Midbrain (tissue), 1 donor: ENCODE measurements at places on chromosomes 5 and 9.

DNA sequence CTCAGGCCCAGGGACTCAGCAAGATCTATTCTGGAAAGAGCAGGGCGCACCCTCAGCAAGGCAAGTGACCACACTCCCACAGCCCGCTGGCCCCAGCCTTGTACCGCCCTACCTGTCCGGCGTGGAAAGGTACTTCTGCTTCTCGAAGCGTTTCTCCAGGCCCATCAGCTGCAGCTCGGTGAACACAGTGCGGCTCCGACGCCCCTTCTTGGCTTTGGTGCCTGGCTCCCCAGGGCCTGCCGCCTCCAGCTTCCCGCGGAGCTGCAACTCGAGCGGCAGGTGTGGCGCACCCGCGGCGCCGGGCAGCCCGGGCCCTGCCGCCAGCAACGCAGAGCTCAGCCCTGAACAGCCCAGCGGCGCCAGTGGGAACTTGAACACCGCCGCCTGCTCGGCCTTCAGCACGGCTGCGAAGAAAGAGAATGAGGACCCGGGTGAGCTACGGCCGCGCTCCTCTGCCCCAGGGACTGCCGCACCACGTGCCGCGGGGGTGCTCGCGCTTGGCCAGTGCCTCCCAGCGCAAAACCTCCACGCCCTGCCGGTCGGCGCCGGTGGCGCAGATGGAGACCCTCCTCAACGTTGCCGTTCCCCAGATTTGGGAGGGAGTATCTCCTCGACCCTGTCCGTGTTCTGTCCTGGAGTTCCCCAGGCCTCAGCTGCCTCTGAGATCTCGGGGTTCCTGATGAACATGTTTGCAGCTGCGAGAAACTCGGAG is 2.2 kb downstream of the BARX1 start:
- no peak for DNase-seq

- no peak for DNase-seq
Measured at GRCh38 chr5:14464671-14465070, 116.9 kb upstream of the OTULINL start.

GRCh38 chr9:132519033-132519432 is 63.4 kb upstream of the BARHL1 start:
- no peak for DNase-seq

GRCh38 chr5:94700592-94700991 is 82.1 kb downstream of the SLF1 start:
- no peak for DNase-seq

GRCh38 chr9:127612939-127613582 is 984 bp downstream of the STXBP1 start:
- DNase-seq, result peak; percentile 68

DNA sequence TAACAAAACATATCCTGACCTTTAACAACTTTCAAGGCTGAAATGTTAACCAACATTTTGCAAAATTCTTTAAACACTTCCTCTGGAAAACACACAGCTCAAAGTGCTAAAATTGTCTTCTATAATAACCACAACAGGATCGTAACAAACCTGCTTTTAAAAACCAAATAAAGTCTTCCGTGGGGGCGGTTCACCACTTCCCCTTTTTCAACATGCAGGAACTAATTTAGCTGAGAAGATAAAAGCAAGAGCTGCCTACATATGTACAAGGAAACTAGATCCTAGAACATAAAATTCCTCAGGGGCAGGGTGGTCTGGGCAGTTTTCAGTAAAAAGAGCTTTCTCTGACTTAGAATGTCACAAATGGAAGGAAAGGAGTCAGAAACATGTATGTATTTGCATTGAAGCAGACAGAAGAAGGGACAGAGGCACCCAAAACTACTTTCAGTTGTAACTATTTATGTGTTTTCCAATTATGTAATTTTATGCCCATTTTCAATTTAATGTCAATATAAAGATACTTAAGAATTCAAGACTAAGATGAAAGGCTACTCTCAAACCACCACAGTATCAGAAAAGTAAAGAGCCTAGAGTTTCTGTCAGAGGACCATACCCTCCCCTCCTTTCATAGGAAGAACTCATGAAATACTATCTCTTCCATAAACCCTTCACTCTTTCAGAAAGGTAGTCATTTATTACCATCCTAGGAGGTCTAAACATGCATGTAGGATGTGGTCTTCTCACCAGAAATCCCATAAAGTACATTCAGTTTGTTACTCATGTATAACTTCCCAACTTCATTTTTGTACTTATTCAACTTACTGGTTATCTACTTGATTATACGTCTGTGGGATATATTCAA is 185.9 kb upstream of the RASA1 start:
- DNase-seq, result peak; percentile 32

DNA sequence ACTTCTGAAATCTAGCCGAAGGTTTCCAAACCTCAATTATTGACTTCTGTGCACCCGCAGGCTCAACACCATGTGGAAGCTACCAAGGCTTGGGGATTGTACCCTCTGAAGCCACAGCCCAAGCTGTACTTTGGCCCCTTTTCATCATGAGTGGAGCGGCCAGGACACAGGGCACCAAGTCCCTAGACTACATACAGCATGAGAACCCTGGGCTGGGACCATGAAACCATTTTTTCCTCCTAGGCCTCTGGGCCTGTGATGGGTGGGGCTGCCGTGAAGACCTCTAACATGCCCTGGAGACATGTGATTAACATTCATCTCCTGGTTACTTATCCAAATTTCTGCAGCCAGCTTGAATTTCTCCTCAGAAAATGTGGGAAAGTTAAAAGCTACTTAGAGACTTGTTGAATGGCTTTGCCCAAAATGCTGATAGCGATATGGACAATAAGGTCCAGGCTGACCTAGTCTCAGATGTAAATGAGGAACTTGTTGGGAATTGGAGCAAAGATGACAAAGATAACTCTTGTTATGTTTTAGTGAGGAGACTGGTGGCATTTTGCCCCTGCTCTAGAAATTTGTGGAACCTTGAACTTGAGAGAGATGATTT is 34.1 kb upstream of the CPLANE1 start:
- no peak for DNase-seq

GRCh38 chr9:127451858-127452656 is 747 bp downstream of the LRSAM1 start:
- no peak for DNase-seq

- DNase-seq, result peak; percentile 26
Measured at GRCh38 chr9:2181792-2182191, 166.6 kb downstream of the SMARCA2 start.

DNA sequence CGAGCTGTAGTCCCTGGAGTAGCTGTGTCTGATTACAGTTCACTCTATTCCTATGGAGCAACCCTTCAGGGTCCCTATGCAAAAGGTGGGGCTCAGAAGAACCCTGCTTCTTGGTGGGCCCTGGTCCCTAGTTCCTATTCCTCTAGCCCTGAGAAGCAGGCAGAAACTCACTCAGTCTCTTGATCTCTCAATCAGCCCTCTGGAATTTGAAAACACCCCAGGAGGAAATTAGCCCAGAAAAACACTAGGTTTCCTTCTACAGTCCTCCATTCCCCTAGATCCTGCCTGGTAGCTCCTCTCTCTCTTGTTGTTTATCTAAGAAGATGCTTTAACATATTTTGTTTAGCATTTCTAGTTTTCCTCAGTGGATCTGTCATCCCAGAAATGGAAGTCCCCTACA is 7.6 kb downstream of the RGS3 start:
- no peak for DNase-seq
